ENCODE measurements at places on chromosomes 12 and 14.

DNA sequence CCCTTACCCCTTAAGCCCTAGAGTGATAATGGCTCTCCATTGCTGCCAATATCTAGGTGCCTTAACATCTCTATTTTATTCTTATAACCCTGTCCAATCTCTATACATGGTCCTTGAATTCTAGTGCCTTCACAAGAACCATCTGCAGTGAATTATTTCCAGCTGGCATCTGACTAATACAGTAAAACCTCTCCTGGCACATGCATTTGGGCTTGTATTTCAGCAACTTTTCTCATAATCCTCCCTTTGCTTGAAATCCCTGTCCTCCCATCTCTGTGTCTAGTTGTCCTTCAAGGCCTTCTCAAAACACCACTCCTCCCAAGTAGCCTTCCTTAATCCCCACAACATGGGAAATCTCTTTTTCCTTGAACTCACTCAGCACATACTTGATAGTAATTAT, 14.2 kb upstream of the HMGA2 start:
- DNase-seq, result no peak

DNA sequence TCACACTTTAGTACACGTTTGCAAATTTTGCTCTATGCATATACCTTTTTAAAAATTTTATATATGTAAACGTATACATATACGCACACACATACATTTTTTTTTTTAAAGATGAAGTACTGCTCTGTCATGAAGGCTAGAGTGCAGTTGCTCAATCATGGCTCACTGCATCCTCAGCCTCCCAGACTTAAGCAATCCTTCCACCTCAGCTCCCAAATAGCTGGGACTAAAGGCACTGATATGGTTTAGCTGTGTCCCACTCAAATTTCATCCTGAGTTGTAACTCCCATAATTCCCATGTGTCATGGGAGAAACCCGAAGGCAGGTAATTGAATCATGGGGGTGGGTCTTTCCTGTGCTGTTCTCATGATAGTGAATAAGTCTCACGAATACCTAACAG, 220.8 kb upstream of the CAND1 start:
- no peak for DNase-seq

- no peak for DNase-seq
Observed at GRCh38 chr12:48054955-48055821, 50.7 kb downstream of the SENP1 start.

GRCh38 chr14:21455592-21455911, 371 bp downstream of the CHD8 start:
- DNase-seq, result no peak

- no peak for DNase-seq
Observed at GRCh38 chr14:89856871-89857345, 97.6 kb downstream of the EFCAB11 start.

DNA sequence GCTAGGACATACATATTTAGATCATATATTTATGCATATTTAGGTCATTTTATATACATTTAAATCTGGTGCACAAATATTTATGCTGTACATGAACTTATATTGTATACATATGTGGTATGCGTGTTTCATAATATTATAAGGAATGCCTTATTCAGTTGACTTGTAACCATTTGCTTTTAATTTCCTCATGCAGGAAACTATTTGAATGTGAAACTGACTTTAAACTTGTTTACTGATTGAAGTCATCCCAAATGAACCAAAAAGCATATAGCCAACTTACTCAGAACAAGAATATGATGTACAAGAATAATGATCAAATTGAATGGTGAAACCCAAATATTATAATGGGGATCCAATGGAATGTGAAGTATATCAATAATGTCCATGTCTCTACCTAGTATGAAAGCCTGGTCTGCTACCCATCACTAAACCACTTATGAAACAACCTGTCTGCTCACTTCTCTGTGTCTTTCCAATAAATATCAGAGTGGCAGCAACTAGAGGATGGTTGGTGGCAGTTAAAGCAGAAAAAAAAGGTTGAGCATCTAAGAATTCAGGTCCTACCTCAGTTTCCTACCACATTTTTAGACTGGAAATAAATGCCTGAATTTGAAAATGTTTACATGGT, 38.3 kb downstream of the RPS6KA5 start:
- DNase-seq, result no peak

- DNase-seq, result no peak
Observed at GRCh38 chr12:29589851-29590250, 92.4 kb upstream of the OVCH1 start.

DNA sequence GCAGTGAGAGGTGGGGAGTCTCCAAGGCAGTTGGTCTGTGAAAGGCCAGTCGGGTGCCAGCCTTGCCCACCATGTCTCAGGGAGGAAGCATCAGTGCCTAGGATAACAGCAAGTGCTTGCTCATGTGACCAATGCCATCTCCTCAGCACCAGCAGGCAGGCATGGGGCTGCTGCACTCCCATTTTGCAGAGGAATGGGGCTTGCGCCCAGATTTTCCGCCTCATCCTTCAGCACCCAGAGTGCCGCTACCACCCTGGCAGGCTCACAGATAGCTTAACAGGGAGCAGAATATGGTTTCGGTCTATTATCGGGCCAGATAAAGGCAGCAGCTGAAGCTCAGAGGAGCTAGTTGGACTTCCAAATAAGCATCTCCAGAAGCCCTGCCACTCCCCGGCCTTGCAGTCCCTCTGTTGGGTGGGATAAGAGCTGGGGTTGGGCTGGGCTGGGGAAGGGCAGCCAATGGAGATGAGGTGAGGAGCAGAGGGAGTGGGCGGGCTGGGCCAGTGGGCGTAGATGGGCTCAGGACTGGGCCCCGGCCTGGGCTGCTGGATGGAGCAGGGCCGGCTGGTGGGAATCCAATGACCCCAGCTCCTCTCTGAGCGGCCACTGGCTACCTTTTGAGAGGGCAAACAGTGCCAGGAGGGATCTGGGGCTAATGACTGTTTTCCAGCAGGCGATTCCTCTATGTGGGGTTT, 8.4 kb upstream of the KRT80 start:
- no peak for DNase-seq

DNA sequence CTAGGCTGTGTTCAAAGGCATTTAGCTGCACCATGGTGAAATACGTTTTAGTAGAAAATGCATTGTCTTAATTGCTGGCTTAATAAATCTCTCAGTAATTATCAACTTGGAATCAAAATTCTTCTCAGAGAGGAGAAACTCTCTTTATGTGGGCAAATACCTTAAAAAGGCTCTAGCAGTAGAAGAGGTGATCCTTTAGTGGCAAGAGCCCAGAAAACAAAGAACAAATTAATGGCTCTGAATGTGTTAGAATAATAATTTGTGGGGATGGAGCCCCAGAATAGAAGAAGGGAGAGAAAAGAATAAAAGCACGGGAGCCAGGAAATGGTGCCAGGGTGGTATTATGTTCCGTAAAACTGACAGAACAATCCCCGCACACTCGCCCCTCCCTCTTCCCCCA, 14.8 kb downstream of the TSPAN8 start:
- no peak for DNase-seq

- DNase-seq, result no peak
Observed at GRCh38 chr14:54652605-54653052, 85.7 kb downstream of the SAMD4A start.

DNA sequence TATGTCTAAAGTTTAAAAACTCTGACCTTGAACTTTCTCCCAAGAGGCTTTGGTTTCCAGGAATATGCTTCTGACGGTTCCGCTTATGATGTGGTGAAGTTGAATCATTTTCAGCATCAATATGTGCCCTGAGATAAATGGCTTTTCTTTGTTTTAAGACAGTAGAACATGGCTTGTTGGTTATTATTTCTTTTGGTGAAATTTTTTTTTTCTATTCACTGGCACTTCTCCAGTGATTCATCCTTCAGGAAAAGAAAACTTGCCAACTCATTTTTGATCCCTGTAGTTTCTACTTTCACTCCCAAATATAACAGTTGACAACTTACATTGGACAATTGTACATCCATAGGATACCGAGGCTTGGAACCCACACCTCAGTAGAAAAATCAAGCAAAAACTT, 1301.2 kb upstream of the FLRT2 start:
- DNase-seq, result no peak

- no peak for DNase-seq
Observed at GRCh38 chr14:103576371-103577024, 13.7 kb downstream of the COA8 start.

DNA sequence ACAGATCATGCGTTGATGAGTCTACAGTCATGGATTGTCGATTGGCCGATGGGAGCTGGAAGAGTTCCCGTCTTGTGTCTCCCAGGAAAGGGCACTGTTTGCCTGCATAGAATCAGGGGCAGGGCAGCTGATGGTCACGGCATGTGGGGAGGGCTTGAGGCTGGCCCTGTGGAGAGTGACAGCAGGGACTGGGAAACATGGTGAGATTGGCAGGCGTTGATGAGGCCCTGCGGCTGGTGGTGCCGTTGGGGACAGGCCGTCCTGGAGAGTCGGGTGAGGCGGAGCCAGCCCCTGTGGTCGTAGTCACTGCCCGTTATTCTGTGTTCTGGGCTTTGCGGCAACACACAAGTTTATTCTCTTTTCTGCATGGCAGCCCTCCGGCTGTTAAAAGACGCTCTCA, 52.9 kb downstream of the TECPR2 start:
- no peak for DNase-seq

GRCh38 chr14:36582874-36583241, 444 bp upstream of the NKX2-8 start:
- no peak for DNase-seq

- peak; percentile 23 for DNase-seq
Observed at GRCh38 chr12:113232840-113233585, 11.7 kb downstream of the TPCN1 start.
